ENCODE measurements at places on chromosomes 3 and 15.

DNA sequence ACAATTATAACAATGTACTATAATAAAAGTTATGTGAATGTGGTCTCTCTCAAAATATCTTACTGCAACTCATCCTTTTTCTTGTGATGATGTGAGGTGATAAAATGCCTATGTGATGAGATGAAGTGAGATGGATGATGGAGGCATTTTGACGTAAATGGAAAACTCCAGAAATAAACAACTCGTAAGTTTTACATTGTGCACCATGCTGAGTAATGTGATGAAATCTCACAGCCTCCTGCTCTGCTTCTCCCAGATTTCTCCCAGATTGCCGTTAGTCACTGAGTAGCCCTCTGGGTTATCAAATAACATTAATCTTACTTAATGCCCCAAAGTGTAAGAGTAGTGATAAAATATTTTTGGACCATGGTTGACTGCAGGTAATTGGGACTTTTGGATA is 64.8 kb upstream of the SLCO2A1 start:
- no peak for DNase-seq

DNA sequence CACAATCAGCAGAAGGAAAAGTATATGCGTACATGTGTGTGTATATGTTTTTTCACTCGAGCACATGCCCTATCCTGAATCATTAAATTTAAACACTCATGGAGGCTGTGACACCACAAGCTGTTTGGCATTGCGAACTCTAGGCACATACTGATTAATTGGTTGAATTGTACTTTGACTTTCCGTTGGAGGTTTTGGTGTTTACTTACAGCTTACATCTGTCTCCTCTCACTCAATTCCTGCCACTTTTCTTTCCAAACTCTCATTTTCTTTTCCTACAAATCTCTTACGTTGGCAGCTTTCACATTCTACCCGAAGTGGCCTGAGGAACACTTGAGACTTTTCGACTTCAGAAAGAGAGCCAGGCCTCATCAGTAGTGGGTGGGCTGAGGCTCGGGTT is 434.1 kb upstream of the SEMA6D start:
- DNase-seq, result no peak

- no peak for DNase-seq
Observed at GRCh38 chr3:45332901-45333407, 55.4 kb upstream of the LARS2 start.

DNA sequence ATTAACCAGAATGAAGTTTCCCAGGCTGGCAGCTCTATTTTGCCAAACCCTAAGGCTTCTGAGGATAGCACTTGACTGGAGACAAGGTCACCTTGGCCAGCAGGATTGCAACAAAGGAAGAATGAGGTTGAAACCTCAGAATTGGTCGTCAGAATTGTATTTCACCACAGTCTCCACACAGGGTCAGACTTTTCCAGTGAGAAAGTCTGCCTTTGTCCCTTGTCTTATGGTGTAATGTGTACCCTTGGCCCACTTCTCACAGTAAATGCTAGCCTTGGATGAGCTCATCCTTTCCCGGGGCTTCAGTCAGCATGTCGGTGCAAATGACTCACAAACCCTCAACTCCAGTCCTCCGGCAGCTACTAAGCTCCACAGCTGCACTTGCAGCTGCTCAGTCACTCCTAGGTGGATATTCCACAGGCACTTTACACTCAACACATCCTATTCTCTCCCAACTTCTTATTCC is 19.7 kb downstream of the SSR3 start:
- DNase-seq, result no peak

GRCh38 chr3:21779909-21780308 is 28.9 kb upstream of the ZNF385D start:
- no peak for DNase-seq

DNA sequence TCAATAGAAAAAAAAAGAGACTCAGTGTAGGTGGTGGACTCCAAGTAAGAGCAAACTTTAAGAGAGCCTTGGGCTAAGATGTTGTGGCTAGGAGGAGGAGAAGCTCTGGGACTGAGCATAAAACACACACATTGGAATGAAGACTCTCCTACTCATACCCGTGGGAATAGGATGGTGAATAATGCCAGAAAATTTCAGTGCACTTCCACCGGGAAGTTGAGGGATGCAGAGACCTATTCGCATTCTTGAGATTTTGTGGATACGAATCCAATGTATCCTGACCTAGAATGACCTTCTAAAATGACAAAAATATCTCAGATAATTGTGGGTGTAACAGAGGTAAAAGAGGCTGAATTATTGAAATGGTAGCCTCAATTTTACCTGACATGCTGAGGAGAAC is 388.7 kb upstream of the SGO1 start:
- no peak for DNase-seq

Data from GM12892 (cell line).